ENCODE measurements at places on chromosomes 6 and 20.

GRCh38 chr20:62405981-62406513 lies 1.0 kb downstream of the CABLES2 start:
- DNase-seq = no peak

- peak; percentile 37 for DNase-seq
Observed at GRCh38 chr20:1171461-1172093, 13.2 kb downstream of the TMEM74B start.

DNA sequence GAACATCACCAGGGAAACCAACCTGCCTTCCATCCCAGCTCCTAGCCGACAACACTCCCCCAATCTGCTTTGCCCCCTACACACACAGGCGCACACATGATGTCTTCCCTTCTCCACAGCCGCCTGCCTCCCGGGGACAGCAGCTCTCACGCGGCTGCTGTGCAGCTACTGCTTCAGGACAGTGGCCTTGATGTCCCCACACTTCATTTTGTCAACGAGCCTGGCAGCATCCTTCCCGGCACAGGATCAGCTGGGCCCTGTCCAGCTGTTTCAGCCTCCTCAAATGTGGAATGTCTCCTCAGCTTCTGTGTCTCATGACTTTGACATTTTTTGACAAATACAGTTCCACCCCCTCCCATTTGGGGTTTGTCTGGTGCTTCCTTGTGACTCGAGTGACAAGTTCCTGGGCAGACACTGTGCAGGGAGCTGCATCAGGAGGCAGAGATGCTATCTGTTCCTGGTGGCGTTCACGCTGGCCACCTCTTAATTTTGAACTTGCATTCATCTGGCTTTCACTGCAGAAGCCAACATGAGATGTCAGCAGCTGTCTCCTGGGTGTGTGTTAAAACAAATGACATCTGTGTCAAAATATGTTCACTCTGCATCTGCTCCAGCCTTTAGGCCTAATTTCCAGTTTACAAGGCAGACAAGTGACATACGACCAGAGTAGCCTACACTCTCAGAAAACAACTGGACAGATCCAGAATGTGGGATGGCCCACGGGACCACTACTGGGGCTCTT lies 57.2 kb downstream of the GINS1 start:
- no peak for DNase-seq

- DNase-seq = peak; percentile 52
Observed at GRCh38 chr20:19275630-19276071, 63.2 kb downstream of the SLC24A3 start.

DNA sequence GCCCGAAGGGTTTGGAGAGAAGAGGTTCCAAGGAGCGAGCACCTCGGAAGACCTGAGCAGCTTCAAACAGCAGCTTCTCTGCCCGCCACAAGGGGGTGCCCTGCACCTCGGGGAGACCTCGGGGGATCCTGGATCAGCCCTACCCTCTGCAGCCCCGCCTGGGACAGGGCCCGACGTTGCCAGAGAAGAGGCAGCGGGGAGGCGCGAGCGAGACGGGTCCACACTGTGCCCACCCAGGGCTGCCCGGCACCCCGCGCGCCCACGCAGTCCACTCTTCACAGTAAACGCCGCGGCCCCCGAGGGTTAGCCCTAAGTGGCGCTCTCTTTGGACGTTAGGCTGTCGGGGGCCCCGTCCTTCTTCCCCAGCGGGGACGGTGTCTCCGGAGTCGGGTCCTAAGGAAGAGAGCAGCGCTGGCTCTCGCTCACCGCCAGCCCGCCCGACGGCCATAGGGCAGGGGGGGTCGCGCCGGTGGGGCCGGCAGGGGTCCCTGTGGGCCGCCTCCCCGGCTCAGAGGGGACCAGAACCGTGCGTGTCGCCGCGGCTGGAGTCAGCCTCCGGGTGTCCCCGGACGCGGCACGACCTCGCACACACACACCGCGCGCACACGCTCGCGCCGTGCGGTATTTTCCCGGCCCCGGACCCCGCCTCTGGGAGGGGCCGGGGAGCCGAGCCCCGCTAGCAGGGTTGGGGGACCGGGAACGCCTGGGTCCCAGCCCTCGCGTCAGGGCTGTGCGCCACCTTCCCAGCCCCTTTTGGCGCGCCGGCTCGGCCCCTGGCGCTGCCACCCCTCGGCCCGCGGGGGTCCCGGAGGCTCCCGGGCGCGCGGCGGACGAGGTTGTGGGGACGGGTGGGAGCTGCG lies 929 bp downstream of the CDH22 start:
- DNase-seq = peak; percentile 47

- no peak for DNase-seq
Observed at GRCh38 chr20:40895182-40895581, 133.4 kb upstream of the TOP1 start.

- DNase-seq = no peak
Observed at GRCh38 chr6:134229520-134229919, 88.4 kb downstream of the SGK1 start.

DNA sequence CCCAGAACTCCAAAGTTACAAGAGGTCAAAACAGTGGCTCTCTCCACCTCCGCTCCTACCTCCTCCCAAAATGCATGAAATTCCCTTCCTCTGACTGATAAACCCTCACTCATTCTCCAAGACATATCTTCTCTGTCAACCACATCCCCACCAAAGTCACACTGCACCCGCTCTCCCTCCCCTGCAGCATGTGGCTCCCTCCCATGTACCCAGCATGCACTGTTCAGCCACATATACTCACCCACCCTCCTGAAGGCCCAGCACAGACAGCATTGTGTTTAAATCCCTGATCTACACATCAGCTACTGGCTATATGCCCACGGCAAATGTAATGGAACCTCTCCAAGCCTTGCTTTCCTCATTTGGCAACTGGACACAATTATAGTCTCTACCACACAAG lies 5.5 kb upstream of the POU5F1 start:
- DNase-seq = no peak

DNA sequence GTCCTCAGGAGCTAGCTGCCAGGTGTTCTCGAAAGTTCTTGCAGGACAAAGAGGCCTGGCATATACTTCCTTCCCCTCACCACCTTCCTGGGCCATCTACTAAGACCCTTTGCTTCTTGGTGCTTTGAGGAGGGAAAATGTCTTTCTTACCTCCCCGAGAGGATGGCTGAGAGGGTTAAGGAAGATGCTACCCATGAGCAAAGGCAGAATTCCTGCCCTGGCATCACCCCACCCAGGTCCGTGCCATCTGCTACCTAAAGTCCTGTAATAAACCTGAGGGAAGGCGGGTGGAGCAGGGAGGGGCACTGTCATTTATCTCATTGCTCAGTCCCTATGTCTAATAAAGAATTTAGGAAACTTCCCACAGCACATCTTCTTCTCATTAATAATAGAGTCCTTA lies 16.2 kb downstream of the GFOD1 start:
- DNase-seq = no peak

DNA sequence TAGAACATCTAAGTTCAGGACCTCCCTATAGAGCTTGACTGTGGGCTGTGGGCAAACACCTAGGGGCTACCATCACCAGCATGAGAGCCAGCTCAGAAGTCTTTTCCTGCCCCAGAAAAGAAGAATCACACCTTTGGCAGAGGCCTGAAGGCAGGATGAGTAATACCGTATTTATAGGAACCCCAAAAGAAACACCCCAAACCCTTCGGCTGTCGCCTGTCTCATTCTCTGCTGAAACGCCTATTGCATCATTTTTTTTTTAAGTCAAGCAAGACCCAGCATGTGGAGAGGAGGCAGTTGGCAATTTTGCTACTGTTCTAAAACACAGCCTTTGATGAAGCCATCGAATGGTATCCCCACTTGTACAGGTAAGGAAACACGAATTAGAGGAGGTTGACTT lies 436.4 kb downstream of the TFAP2A start:
- no peak for DNase-seq

- DNase-seq = no peak
Observed at GRCh38 chr6:69584913-69585729, 211.7 kb downstream of the LMBRD1 start.

DNA sequence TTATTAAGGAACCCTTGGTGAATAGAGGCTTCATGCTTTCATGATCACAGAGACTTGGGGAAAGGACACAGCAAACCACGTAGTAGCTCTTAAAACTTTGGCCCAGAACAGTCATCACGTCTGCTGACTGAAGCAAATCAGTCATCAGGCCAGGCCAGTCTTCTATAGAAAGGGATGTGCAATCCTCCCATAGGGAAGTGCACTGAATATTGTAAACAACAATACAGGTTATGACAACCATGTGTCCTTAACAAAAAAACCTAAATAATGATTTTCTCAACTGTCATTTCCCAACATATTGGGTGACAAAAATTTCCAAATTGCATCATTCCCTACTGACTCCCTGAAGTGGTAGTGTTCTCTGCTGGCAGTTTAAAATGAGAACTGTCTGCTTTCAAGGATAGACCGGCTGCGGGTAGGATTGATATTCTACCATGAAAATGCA lies 388.2 kb upstream of the CITED2 start:
- no peak for DNase-seq

DNA sequence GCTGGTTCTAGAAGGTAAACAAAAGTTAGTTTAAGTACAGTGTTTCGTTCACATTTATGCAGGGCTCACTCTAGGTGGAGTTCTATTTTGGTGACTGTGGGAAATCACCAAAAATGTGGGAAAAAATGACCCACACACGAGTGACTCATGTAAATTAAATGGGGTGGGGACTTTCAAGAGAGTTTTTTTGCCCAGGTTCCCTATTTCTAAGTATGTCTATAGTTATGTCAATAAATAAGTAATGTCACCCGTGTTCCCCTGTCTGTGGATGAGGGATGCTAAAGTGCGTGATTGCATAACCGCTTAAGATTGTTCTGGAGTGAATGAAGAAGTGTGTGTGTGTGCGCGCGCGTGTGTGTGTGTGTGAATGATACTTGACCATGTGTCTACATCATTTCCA lies 69.1 kb downstream of the MYB start:
- no peak for DNase-seq

DNA sequence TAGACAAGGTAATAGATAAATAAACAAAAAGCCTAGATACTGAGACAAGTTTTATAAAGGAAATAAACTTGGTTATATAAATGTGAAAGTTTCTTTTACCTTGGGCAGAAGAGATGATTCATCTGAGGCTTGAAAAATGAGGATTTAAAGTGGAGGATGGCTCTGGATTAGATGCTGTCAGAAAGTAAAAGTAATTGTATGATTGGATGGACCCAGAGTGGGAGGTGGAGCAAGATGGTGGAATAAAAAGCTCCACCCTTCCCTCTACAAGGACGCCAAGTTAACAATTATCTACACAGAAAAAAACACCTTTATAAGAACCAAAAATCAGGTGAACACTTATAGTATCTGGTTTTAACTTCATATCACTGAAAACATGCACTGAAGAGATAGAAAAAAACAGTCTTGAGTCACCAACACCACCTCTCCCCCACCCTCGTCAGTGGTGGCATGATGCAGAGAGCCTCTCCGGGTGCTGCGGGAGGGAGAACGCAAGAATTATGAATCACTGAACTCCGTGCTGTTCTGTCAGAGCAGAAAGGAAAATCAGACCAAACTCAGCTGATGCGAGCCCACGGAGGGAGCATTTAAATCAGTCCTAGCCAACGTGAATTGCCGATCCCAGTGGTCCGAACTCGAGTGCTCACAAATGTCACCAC lies 84.7 kb upstream of the GJE1 start:
- DNase-seq = no peak

GRCh38 chr6:118685823-118686449 lies 34.5 kb upstream of the CEP85L start:
- no peak for DNase-seq

- no peak for DNase-seq
Observed at GRCh38 chr6:19781269-19781668, 55.9 kb upstream of the ID4 start.

- DNase-seq = no peak
Observed at GRCh38 chr6:117168296-117169063, 96.9 kb upstream of the VGLL2 start.
